ENCODE measurements at places on chromosomes 3 and 15.

- DNase-seq: no peak
These were observed 14.2 kb upstream of the MB21D2 start for GRCh38 chr3:192931825-192932224.

GRCh38 chr3:161672478-161672877 lies 175.9 kb downstream of the OTOL1 start:
- no peak for DNase-seq

DNA sequence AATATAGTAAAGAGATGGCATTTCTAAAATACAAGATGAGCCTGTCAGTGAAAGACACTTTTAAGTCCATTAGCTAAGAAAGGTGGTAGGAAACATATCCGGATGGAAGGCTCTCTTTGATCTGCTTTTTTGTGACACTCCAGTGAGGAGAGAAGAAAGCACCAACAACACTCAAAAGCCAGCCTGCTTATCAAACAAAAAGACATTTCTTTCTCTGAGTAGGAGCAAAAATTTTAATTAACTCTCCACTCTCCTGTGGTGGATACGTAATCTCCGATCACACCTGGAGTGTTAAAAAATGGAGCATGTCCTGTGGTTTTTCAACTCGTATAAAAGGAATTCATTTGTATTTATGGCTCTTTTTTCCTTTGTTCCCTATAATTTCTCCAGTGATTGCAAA lies 65.3 kb downstream of the OXNAD1 start:
- no peak for DNase-seq

DNA sequence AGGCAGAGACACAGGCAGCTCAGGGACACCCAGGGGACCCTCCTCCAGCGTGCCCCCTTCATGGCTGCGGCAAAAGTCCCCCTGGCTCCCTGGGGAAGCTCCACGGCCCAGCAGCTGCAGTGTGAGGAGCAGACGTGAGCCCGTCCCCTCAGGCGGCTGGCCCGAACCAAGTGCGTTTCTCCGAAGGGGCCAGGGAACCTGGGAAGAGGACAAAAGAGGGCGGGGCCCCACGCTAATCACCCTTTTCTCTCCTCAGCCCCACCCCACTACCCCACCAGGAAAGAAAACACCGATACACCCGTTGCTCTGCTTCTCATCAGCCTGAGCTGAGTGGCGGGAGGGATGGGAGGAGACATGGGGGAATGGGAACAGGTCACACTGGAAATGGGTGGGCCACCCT lies at the start of gene MUC4:
Gene MUC4 (minus strand): TSS at position 174 of the 400 bp plus-strand sequence. CDS start 112 bp downstream, at position 62.
- DNase-seq: no peak

GRCh38 chr3:77871436-77871835 lies 831.5 kb downstream of the ROBO2 start:
- no peak for DNase-seq

DNA sequence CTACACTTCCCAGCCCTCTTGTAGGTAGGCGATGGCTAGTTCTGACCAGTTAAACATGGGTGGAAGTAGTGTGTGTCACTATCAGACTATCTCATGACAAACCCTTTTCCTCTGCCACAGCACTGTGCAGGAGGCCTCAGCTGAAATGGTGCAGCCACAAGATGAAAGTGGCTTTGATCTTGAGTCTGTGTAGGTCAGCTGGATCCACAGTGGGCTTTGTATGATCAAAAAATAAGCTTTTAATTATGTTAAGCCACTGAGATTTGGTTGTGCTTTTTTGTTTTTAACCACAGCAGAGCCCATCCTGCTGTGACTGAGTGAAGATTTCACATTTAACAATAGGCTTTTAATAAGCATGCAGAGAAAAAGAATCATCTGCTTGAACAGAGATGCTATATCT lies 19.7 kb downstream of the RCN2 start:
- DNase-seq: no peak

DNA sequence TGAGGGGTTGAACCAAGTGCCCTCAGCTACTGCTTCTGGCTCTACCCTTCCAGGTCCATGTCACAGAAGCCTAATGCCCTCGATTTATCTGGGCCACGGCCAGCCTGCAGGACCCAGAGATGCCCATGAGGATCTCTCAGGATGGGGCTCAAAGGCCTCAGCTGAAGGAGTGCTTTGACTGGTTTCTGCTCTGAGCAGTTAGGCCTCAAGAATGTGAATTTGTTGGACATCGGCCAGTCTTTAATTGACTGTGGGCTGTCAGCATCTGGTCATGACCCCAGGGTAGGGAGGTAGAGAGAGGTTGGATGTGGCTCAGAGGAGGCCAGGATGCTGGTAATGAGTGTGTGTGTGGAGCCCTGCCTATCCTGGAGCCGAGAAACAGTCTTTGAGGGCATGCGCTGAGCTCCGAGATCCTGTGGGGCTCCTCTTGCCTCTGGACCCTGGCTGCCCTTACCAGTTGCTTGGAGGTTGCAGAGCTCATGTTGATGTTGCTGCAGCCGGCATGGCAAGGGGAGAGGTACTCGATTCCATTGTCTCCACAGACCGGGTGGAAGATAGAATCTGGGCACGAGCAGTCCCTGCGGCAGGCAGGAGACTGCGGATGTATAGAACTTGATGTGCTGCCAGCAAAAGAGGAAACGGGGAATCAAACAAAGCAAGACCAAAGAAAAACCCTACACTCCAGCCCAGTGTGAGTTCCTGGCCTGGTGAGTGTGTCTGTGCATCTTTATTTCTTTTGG lies 49.1 kb upstream of the RAB6B start:
- DNase-seq: no peak

DNA sequence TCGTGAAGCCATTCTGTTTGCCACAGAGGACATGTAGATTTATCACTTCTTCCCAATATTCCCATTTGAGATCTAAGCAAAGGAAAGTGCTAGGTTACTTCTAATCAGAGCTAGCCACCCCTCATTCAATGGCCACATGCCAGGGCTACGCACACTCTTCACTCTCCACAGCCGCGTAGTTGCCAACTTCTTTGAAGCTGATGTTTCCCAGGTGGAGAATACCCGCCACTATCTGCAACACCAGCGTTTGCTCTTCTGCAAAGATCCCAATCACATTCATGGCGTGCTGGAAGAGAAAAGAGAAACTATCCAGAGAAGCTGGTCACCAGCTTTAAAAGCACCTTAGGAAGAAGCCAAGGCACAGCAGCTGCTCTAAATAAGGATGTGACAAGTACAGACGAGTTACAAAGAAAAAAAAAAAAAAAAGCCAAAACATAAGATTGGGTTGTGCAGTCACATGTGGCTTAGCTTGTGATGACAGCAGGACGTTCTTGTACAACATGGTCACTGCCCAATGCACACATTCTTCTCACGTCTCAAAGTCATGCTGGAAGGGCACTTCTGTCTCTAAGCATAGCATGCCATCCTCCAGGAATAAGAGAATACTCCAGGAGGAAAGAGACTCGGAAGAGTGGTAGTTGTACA lies 16.4 kb downstream of the LDHAL6B start:
- DNase-seq: no peak

DNA sequence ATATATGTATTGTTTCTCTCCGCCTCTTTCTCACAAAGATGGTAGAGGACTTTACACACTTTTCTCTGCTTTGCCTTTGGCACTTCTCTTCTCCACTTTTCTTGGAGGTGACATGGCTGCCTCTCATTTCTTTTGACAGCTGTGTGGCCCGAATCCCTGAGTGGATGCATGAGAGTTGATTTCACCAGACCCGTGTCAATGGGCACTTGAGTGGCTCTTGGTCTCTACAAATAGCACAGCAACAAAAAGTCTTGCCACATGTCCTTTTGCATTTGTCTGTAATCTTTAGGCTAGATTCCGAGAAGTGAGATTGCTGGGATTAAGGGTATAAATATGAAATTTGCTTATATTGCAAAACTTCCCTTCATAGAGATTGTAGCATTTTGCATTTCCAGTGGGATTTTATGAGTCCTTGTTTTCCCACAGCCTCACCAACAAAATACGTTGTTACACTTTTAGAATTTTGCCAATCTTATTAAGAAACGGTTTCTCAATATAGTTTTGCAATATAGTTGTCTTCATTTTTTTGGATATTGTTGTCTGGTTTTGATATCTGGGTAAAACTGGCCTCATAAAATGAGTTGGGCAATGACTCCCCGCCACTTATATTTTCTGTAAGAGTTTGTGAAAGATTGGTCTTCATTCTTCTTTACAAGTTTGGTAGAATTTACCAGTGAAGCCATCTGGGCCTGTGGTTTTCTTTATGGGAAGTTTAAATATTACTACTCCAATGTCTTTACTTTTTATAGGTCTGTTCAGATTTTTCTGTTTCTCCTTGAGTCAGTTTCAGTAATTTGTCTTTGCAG lies 5.2 kb upstream of the TRPM1 start:
- no peak for DNase-seq

DNA sequence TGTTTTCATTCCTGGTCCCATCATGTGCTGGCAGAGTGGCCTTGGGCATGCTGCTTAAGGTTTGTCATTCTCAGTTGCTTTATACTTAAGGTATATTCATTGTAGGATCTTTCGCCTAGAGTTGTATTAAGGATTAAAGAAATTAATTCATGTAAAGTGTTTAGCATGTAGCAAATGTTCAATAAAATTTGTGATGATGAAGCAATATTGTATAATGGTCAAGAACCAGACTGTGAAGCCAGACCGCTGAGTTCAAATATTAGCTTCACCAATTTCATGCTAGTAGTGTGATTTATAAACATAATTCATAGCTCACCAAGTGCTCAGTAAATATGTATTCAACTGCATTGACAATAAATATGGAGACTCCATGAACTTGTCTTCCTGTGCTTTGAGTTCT lies 178.5 kb downstream of the BBX start:
- DNase-seq: no peak

- no peak for DNase-seq
These were observed 276.4 kb upstream of the TTC14 start for GRCh38 chr3:180325533-180325932.

DNA sequence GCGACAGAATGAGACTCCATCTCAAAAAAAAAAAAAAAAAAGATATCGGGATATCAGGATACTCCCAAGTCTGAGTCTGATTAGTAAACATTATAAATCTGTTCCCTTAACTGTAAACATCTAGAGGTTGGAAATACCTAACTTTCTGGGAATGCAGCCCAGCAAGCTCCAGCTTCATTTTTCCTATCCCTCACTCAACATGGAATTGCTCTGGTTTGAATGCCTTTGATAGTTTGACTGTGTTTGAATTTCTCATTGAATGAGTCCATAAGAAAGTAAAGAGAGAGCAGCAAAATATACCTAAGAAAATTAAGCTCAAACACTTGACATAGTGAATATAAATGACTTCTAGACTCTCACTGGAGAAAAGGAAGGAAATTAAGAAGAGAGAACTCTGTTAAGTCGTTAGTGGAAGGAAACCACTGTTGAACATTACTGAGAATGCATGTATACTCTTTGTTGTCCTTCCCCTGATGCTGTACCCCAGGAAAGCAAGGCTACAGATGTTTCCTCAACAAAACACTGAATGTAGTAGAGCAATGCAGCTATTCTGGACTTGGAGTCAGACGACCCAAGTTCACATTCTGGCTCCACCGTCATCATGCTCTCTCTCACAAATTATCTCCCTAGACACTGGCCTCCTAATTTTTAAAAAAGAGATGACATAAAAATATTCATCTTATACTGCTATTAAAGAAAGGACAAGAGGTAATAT lies 62.4 kb downstream of the CD200 start:
- no peak for DNase-seq

DNA sequence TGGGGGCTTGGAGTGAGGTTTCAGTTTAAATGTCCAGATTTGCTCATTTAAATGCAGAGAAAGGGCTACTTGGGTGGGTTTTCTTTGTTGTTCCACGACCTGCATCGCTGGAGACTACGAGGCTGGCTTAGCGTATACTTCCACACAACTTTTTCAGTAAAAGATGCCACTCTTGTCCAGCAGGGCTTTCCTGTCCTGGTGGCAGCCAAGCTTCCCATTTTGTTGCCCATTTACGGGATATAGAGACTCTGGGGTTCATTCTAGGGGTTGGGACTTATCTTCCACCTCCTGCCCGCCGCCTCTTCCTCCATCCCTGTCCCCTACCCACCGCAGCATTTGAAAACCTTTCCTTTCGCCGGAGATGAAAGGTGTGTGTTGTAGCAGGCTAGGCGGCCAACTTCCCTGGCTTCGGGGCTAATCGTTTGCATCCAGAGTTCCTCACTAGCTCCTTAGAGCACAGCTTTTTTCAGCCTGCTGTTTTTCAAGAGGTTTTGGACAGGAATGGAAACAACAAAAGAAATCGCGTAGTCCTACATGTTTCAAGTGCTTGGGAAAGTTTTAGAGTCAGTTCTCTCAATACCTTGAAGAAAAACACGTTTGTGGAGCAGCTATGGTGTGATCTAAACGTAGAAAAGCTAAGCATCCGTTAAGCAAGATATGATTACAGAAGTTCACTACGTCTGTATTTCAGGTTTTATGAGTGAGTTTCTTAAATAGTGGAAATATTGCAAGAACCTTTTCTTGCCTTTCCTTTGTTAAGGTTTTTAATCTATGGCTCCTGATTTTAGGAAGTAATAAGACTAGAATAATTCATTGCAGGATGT lies 843 bp downstream of the CHRNA5 start:
- no peak for DNase-seq

- DNase-seq: no peak
These were observed 858.4 kb upstream of the ARPP21 start for GRCh38 chr3:34780973-34781372.

- no peak for DNase-seq
These were observed 117.7 kb upstream of the PLCL2 start for GRCh38 chr3:16767006-16767405.

DNA sequence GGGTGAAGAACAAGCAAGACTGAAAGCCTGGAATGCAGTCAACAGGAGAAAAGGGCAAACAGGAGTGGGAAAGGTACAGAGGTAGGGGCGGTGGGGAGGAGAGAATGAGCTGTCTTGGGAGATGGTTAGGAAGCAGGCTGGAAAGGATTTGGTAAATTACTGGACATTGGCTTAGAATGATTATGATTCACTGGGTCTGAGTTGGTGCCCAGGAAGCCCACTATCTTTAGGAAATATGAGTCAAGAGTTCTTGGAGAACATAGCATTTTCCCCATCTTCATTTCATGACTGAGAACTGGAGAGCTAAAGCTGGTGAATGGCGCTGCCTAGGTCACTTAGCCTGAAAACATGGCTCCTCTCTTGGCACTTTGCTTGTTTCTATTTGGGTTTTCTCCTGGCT lies 74.7 kb upstream of the C3orf80 start:
- no peak for DNase-seq

DNA sequence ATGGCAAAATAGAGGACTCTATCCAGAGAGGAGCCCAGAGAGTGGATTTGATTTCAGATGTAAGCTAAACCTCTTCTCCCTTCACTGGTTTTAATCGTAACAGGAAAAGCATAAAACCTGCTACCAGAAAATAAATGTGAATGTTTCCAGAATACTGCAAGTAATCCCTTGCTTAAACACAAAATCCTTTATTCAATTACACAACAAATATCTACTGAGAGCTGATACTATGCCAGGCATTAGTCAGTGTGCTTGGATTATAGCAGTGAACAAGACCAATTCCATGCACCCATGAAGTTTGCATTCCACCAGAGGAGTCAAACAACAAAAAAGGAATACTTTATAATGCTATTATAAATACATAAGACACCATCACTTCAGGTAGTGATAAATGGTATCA lies 15.1 kb downstream of the AVEN start:
- DNase-seq: no peak

DNA sequence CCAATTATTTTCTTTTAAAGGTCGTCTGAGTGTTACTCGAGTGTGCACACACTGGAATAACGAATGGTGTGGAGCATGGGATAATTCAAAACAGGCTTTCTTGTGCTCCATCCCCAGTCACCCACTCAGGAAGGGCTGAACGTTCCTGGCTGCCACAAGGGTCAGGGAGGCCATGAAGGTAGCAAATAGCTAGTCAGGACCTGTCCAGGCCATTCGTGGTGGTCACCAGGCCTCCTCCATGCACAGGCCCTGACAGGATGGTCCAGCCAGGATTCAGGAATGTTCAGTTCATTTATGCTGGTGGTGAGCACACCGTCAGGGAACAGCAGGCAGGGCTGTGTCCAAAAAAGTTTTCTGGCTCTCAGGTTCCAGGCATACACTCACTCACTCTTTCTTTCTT lies 11.7 kb upstream of the NR2E3 start:
- no peak for DNase-seq
